Left renal pelvis (tissue), 4 donors: ENCODE measurements at places on chromosomes 16 and 17. TPM values are rescaled to one million over a fixed set of nuclear protein-coding genes. Genes with fewer than 3 reads are reported as not detected.

MT1M gene
- 1.1 TPM for polyA plus RNA-seq

NACA2 gene
- 1.7 TPM for polyA plus RNA-seq

SOX9 gene
- polyA plus RNA-seq = 18.9 TPM

VAC14 gene
- 37.2 TPM for polyA plus RNA-seq

HBA1 gene
- polyA plus RNA-seq = 453 TPM

CMTR2 gene
- polyA plus RNA-seq = 48.4 TPM
